ENCODE measurements at places on chromosomes 4 and X. TPM values are rescaled to one million over a fixed set of nuclear protein-coding genes. Genes with fewer than 3 reads are reported as not detected.

Gene GUCY1A1
- total RNA-seq, result 0.24 TPM

Gene GAGE12F
- total RNA-seq, result 0.66 TPM

Gene MED28
- total RNA-seq, result 15.5 TPM

Gene GAB3
- 0.61 TPM for total RNA-seq

DNA sequence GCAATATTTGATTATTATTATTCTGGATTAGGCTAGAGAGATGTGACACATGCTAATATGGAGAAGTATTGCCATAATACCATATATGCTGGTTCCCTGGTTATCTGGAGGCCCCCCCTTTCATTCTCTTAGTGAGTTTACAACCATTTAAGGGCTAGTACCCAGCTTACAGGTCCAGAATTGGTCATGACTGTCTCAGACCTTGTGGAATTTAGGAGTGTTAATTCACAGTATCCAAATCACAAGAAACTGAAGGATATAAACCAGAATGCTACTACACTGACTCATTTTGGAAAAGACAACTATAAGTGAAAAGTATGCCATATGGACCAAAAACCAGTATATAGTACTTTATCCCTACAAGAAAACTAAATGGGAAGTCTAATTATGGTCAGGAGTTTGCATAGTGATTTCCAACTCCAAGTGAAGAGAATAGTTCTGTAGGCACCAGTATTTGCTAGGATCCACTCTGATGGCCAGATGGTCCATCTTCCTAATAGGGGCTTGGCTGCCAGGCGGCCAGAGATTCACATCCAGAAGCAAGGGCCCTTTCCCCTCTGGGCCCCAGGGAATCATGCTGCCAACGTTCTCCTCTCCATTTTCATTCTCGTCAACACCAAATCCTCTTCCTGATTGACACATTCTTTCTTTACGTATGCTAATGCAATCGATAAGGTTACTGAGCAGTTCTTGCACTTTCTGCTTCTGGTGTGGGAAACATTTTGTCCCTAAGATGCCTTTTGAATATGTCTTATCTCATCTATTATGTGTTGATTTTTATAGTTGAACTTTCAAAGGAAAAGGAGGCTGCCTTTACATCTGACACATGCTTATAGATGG is 123.6 kb downstream of the SHROOM3 start:
- no peak for DNase-seq

DNA sequence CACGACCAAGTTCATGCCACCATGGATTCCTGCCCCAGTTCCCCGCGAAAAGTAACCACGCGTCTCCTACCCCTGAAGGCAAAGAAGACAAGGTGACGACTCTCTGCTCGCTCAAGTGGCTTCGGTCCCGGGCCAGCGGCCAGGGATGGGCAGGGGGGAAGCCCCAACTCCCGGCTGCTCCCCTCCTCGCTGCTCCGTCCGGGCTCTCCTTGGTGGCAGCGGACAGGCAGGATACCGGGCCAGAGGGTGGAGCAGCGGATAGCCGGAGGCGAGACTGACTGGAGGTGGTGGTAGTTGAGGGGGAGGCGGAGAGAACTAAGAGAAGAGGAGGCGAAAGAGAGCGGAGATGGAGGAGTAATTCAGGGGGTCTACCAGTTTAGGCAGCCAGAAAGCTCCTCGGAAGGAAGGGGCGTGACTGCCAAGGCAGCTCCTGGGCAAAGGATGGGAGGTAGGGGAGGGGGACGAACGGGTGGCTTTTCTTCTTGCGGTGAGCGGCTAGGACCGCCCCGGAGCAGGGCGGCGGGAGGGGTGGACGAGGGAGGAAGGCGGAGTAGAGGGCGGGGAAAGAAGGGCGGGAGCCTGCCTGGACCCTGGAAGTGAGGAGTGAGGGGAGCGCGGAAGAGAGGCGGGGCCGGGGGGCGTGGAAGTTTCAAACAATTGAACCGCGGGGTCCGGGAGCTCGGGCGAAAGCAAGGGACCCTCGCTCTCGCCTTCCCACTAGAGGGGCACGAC is at the start of gene AMOT:
Gene AMOT, minus strand, starts transcription at position 450 of the 732 bp plus-strand sequence. CDS start 17,705 bp downstream, outside the sequence.
- DNase-seq, result peak; percentile 83

DNA sequence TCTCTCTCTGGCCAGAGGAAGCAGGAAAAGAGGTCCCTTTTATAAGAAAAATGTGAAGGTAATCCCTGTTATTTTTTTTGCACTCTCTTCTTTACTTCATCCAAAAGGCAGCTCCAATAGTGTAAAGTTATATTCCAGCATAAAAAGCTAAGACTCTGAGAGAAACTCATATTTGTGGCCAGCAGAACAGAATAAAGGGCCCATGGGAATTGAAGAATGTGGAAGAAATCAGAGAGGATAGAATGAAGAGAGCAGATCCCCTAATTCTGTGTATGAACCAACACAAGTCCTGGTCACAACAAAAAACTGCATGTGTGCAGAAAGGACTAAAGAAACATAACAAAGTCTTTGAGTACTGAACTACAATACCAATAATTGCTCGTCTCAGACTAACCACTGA is 22.3 kb downstream of the RPS6KA6 start:
- no peak for DNase-seq

DNA sequence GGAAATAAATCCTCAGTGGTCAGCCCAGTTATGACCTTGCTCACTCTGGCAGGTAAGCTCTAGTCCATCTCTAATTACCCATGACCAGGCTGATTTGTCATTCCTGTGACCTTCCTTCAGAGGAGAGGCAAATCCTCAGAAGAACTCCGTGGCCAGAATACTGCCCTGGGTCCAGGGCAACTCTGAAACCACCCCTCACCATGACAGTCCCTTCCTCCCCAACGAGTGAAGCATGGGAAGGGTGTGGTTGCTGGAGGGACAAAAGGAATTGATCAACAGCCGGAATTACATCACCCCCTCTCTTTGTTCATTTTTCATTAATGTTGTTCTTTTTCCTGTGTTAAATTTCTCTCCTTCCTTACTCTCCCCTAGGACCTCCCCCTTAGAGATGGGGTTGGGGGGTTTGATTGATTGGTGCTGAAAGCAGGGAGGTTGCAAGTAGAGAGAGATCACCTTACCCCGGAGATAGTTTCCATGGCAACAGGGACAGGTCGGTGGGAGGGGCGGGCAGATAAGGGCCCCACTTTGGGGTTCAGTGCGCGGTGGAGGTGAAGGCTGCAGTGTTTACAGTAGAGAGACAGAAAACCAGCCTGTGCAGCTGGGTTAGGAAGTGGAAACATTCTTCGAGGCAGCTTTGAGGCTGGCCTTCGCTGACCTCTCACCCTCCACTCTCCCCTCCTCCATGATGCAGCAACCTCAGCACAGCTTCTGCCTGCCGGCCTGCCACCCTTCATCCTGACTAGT is 647.4 kb downstream of the BCOR start:
- DNase-seq, result no peak
